ENCODE measurements at places on chromosomes 7 and 10.

DNA sequence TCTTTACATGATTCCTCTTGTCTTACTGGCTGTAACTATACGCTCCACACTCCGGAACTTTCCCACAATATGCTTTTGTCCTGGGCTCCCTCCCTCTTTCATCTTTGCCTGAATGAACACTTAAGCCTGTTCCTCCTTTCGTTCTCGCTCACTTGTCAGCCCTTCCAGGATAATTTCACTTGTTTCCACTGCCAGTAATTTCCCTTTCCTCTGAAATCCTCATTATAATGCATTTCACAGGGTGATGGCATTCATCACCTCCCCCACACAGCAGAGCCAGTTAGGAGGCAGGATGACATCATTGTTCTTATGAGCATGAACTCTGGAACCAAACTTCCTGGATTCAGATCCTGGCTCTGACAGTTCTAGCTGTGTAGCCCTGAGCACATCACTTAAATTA, 372.6 kb downstream of the GPR158 start:
- DNase-seq, result no peak

GRCh38 chr7:36764929-36765328, 40.6 kb upstream of the AOAH start:
- DNase-seq, result no peak

DNA sequence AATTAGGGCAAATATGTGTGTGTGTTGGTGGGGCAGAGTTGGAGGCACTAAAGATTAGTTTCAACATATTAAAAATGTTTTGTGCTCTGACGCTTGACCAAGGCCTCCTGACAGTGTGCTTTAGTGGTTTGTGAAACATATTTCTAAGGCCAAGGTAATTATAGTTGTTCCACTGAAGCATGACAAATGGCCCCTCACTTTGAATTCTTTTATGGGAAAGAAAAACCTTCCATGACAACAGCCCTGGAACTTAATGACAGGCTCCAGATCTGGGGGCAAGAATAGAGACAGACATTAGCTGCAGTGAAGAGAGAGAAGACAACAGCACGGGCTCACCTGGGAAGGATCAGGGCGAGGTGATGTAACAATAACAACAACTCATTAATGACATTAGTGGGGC, 155.8 kb downstream of the CHN2 start:
- DNase-seq, result no peak

DNA sequence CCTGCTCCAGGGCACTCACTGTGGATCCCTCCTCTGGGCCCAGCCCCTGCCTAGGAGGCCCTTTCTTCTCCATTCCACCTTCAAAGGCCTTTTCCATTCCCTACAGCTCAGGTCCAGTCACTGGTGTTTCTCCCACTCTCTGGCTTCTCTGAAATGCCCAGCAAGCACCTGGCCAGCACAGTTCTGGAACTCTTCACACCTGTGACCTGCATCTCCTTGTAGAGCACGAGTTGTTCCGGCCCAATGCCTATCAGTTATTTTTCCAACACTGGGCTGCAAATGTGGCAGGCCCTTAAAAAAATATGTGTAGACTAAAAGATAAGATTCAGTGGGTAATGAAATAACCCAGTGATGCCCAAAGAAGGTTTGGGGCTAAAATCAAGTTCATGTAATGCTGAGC, 87.1 kb downstream of the PRLHR start:
- DNase-seq, result no peak

- no peak for DNase-seq
These were observed 161.0 kb downstream of the GRID1 start for GRCh38 chr10:86205306-86206239.

GRCh38 chr7:77416621-77417371, 647 bp upstream of the GSAP start:
- DNase-seq, result no peak

DNA sequence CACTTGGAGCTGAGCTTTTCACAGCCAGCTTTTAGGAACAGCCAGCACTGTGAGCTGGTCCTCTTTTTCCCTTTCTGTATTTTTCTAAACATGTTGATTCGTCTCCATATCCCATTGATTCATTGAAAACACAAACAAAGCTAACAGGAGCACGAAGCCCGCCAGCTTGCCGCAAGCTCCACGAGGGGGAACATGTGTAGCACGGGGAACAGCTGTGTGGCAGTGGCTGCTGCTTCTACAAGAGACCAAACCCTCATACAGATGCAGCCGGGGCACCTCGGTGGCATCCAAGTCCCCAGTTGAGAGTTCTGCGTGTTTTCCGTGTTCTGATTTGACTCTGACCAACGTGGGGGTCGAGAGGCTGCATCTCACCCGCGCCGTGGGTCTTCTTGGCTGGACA, 80.8 kb upstream of the SH2B2 start:
- DNase-seq, result no peak

GRCh38 chr7:141242568-141242967, 168.7 kb downstream of the TMEM178B start:
- no peak for DNase-seq
